ENCODE measurements at places on chromosomes 5 and 9.

DNA sequence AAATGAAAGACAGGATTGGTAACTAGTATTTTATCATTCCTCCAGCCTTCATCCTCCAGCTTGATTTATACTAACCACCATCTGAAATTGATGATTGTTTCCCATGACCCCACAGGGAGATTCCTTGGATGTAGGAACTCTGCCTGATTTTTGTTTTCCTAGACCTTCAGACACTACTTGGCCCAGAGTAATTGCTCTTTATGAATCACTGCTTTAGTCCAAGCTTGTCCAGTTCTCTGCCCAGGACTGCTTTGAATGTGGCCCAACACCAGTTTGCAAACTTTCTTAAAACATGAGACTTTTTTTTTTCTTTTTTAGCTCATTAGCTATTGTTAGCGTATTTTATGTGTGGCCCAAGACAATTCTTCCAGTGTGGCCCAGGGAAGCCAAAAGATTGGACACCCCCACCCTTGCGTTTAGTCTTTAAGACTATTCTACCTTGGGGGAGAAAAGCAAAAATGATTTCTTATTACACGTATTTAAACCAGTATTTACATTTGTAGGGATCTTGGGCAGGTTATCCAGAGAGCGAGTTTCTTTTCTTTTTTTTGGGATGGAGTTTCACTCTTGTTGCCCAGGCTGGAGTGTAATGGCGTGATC is 18.4 kb downstream of the BASP1 start:
- DNase-seq: no peak

- DNase-seq: no peak
These were observed 564 bp downstream of the SLC25A25 start for GRCh38 chr9:128068386-128069205.

GRCh38 chr9:91546574-91546973 is 122.9 kb upstream of the NFIL3 start:
- no peak for DNase-seq

- peak; percentile 81 for DNase-seq
These were observed 49.6 kb downstream of the NSUN2 start for GRCh38 chr5:6583049-6583880.

DNA sequence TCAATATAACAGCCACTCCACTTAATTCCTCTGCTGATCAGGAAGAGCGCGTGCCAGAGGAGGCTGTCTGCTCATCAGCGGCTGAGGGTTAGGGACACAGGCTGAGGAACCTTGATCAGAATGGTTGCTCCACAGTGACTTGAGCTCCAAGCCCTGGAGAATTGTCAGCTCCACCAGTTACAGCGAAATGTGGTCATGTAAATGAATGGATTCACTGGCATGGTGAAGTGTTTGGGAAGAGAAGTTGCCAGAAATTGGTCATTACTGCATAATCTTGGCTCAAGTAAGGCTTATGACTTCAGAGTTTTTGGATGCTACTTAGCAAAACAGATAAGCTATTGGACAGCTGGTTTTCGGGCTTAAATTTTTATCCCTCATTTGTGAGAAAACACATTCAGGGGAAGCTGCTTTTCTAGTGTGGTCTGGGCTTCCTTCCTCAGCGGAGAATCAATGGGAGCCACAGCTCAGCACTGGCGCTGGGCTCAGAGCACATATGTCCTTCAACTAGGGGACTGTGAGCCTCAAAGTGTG is 65.0 kb downstream of the PRRT1B start:
- no peak for DNase-seq

DNA sequence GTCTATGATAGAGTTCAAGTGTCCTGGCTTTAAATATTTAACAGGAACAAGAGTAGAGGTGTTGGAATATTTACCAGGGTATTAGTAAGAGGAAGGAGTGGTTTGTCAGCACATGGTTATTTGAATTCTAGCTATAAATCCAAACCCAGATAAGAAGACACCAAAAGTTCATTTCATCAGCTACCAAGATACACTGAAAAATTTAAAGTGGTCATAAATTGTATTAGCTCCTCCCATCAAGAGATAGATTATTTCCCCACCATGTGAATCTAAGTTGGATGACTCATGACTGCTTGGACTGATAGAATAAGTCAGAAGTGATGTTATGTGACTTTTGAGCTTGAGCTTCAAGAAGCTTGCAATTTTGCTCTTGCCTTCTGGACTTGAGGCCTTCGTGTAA is 72.1 kb upstream of the GRAMD2B start:
- DNase-seq: no peak

GRCh38 chr5:155530046-155530445 is 516.5 kb downstream of the KIF4B start:
- DNase-seq: no peak

DNA sequence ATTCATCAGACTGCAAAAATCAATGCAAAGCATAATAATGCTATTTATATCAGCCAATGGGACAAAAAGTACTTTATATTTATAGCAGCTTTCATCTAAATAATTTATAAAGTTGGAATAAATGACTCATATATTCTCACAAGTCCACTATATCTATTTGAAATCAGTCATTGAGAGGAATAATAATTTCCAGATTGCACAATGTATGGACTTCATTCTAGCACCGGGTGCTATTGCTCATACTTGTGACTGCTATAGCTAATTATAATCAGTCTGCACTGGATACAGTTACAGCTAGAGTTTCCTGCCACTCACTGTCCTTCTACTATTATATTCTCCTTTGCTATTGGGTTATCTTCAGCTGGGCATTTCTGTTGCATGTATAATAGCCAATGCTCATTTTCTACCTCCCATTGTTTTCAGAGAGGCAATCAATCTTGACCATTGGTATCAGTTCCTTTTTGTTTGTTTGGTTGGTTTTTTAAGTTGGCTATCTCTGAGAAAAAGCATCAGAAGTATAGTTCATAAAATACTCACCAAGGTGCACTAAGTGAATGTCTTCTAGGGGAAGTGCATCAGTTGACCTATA is 1.9 kb downstream of the CDH18 start:
- no peak for DNase-seq

DNA sequence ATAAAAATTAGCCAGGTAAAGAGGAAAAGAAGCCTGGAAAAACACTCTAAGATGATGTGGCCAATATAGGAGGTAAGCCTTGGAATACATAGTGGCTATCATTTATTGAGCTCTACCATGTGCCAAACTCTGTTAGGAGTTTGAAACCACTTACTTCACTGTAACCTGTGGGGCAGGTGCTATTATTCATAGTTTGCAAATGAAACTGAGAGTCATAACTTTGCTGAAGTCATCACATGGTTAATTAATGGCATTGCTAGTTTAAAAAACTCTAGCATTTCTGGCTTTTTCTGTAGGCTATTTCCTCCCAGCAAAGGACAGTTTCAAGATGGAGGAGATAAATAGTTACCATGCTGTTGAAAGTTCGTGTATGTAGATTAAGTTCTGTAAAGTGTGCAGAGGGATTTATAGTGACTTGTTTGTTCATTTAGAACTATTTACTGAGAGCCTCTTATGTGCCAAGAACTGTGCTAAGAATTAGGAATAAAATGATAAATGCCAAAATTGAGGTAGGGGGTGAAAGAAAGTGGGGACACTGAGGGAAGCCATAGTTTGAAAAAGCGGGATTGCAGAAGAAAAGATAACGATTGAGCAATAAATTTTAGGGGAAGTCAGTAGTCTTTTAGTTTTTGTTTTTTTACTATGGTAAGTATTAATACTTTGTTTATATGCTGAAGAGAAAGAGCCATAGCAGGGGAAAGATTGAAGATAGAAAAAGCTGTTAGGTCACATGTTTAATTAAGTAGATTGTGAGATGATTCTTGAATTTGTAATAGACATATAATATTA is 57.2 kb downstream of the WDR70 start:
- no peak for DNase-seq

GRCh38 chr9:76868897-76869296 is 37.0 kb downstream of the PRUNE2 start:
- no peak for DNase-seq

- no peak for DNase-seq
These were observed 2.2 kb downstream of the DUSP1 start for GRCh38 chr5:172768573-172769341.

DNA sequence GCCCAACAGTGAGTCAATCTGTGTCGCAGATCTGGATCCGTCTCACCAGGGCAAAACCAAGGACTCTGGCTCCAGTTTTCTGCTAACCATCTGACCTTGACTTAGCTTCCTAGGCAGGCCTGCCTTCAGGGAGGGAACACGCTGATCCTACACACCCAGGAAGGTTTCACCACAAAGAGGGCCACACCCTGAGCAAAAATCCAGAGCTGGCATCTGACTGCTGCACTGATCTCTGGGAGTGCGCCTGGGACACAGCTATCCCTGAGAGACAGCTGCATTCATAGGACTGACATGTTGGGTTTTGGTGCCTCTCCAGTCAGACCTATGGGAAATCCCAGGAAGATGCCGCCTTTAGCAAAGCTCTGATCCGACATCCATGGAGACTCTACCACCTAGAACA is 47.5 kb downstream of the CDK5RAP2 start:
- no peak for DNase-seq

Data from NCI-H1930 (cell line).